ENCODE measurements at places on chromosomes 7 and 10.
A peak's percentile ranks its signal among the peaks of the same experiment; 100 is the strongest.

- no peak for DNase-seq
Observed at GRCh38 chr10:79181698-79182521, 113.1 kb downstream of the ZMIZ1 start.

- DNase-seq = no peak
Observed at GRCh38 chr7:92714280-92714679, 122.1 kb downstream of the CDK6 start.

DNA sequence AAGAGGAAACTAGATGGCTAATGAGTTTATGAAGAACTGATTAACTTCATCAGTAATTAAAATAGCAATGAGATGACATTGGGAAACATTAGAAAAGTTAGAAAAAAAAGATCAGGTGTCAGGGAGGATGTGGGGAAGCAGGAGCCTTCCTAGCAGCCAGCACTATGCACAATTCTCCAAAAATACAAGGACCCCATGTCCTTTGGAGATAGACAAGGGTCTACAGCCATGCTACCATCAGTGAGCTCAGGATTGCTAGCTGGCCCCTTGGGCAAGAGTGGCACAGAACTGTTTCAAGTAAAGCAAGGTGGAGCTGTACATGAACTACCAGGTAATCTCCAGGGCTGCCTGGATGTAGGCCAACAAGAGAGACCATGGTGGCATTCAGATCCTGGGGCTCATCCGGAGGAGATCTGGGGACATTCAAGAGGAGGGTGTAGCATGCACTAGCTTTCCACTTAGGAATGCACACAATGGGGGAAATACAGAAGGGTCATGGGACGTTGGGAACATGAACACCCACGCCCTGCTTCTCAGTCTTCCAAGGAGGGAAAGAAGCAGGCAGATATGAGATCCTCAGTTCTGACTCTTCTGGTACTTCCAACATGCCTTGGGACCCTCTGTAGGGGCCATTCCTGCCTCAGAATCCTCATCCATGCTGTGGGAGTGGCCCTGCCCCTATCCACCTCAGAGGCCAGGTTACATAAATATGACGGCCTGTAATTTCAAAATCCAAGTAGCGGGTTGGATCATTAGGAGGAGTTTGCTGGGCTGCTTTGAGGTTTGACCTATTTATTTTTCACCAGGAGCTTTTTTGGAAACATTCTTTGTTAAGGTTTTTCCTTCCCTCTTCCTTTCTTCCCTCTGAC, 82.2 kb upstream of the HABP2 start:
- DNase-seq = no peak

DNA sequence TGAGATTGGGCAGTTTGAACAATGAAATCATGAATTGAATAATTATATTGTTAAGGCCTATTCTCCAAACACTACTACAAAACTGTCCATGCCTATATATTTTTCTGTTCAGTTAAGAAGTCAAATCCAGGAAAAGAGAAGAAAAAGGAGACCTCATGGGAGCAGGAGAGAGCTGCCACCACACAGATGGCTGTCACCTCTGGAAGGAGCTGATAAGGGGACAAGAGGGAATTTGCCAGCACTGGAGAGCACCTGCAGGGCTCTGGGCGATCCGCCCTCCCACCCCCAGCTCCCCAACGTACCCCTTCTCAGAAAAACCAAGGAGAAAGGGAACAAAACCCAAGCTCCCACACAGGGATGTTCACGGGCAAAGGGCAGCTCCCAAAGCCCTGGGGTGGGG, 227.8 kb downstream of the TNS3 start:
- DNase-seq = no peak

- no peak for DNase-seq
Observed at GRCh38 chr7:26001662-26002244, 150.2 kb upstream of the NFE2L3 start.

DNA sequence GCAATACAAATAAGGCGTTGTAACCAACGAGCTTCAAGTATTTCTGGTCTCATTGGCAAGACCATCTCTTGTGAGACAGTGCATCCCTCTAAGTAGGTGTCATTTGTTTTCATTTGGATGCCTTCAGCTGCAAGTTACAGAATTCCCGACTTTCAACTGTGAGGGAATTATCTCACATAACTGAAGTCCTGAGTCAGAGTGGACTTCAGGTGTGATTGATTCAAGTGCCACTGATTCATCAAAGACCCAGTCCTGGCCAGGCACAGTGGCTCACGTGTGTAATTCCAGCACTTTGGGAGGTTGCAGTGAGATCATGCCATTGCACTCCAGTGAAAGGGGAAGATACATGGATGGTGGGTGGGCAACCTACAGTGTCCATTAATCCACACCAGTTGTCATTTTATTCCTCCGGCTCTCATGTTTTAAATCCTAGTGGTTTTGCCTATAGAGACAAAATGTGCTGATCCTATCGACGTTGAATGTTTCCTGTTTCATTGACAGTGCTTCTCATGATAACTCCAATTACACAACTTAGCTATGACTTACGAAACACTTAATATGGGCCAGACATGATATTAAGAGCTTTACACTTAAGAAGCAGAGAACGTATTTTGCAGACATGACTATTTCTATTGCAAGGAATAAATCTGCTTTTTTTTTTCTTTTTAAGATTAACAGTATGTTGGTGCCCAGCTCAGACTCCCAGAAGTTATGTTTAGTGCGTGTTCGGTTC, 268.0 kb downstream of the FRMD4A start:
- DNase-seq = no peak

- DNase-seq = no peak
Observed at GRCh38 chr7:95245828-95246500, 78.4 kb downstream of the PON1 start.

- DNase-seq = peak; percentile 78
Observed at GRCh38 chr10:102729029-102730026, 14.4 kb upstream of the WBP1L start.

DNA sequence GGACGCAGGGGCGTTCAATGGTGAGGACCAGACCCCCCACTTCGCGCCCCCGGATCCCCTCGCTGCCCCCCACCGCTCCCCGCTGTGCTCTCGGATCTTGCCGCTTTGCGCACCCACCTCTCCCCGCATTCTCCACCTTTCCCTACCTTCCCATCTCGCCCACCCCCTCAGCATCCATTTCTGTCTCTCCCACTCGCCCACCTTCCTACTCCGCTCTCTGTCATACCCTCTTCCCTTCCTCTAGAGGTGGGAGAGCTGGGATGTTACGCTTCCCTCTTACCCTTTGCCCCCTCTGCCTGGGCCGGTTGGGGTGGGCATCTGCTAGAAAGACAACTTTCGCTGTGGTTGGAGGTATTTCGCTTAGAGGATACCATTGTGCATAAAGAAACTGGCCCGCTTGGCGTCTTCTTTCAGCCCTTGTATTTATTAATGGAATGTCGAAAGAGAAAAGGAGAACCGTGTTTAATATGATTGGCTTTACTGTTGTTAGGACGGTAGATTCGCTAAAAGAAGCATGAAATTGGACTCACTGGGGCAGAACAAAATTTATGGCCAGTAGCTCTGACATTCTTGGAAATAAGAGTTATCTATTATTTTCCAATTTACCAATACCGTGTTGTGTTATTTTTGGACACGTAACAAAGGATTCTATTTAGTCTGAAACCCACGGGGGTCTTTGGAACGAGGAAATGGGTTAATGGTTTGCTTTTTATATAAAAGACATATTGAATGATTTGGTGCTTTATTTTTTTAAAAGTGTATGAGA, 873 bp downstream of the PRKAR2B start:
- DNase-seq = no peak

DNA sequence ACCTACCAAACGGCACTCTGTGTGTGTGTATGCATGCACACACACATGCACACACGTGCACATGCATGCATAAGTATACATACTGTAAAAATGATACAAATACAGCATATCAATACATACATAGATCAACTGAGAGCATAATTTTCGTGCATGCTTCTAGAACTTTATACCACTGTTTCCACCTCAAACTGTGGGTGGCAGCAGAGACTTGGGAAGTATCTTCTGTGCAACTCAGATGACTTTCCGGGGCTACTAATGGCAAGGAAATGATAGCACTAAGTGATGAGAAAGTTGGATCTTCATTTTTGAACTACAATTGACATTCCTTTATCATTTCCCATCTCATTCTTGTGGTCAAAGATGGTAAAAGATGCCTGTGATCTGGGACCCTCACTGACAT, 570.7 kb downstream of the REEP3 start:
- peak; percentile 41 for DNase-seq

GRCh38 chr7:40772096-40772495, 637.3 kb downstream of the SUGCT start:
- DNase-seq = no peak

GRCh38 chr10:129626309-129626708, 159.3 kb downstream of the MGMT start:
- no peak for DNase-seq

DNA sequence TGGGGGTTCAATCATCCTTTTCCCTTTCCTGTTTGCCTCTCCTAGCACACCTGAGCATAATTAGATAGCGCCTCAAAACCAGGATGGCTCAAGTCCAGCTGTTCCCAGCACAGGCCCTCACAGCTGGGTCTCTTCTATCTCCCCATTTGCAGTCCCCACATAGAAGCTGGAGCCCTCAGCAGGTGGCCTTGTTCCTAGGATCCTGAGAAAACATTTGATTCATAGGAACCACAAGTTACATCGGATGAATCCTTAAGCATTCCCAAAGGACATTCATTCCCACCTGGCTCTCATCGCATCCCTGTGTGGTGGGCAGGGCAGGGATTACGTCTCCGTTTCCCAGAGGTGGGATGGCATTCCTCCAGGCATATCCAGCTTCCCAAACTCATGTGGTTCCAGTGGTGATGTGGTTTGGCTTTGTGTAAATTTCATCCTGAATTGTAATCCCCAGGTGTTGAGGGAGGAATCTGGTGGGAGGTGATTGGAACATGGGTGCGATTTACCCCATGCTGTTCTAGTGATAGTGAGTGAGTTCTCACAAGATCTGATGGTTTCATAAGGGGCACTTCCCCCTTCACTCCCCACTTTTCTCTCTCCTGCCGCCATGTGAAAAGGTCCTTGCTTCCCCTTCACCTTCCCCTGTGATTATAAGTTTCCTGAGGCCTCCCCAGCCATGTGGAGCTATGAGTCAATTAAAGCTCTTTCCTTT, 49.8 kb upstream of the LEP start:
- DNase-seq = no peak

GRCh38 chr10:71263376-71263775, 51.0 kb downstream of the UNC5B start:
- no peak for DNase-seq

DNA sequence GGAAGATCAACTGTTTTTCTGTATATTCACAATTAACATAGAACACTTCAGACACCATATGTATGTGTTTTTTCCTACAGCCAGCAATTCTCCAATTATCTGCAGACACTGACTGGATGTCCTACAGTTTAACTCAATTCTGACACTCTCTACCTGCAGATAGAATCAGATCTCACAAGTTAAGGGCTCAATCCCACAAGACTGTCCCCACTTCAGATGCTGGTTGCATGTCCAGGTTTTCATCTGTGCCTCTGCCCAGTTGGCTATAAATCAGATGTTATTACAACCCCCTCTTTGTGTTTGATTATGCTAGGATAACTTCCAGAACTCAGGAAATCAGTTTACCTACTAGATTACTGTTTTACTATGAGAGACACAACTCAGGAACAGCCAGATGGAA, 295.9 kb downstream of the TWIST1 start:
- no peak for DNase-seq

DNA sequence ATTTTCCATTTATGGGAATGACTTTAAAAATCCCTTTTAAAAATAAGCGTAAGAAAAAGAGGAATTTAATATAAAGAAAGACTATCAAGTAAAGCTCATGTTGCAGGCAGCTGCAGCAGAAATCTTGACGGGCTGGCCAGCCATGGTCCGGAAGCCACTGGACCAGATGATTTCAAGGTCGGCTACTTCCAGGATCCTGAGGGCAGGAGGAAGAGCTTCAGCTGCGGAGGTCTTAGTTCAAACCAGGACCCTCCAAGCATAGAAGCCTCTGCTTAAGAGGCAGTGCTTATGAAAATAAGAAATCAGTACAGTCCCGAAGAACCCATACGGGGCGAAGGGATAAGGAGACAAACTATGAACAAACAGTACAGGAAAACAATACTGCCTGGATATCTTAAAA, 220.2 kb upstream of the CELF2 start:
- no peak for DNase-seq

DNA sequence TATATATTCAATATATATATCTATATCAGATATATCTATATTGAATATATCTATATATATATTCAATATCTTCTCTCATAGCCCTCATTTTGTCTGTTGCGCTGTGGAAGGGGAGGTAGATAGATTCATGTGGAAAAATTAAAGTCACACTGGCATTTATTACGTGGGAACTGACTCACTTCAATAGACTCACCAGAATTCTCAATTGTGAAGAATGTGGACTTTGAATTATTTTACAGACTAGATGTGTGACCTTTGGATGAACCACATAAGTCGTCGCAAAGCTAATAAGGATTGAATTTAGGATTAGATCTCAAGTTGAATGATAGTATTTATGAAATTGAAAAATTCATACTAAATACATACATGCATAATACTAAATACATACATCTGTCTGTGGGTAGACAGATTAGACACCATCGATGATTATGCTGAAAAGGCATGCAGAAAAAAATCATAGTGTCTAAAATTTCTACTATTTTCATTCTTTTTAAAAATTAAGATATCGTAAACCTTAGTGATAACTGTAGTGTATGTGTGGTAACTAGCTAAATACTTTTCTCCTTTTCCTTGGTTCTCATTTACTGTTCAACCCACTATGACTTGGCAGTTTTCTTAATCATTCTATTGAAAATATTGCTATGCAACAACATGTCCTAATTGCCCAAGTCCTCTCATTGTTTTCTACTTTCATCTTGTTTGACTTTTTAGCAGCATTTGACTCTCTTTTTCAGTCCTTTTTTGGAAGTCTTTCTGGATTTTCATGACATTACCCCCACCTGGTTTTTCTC, 61.8 kb upstream of the A1CF start:
- no peak for DNase-seq

GRCh38 chr7:144819566-144819965, 16.3 kb downstream of the TPK1 start:
- DNase-seq = no peak

- DNase-seq = no peak
Observed at GRCh38 chr7:143396182-143396581, 12.5 kb downstream of the EPHA1 start.

GRCh38 chr7:70371652-70372051, 760.3 kb upstream of the GALNT17 start:
- DNase-seq = no peak

DNA sequence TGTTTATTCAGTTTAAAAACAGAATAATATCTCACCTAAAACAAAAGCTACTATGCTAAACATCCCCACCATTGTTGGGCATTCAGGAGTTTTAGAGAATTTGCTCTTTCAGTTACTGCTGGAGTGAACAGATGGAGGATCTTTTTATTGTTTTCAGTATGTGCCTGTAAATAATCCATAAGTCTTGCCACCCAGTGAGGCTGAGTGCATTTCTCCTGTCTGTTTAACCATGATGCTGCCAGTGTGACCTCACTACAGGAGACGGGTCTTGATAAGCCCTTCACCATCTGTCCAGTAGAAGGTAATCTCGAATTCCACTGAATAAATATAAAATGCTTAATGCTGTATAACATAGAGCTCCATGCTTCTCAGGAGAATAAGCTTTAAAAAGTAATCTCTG, 430.9 kb downstream of the POM121L12 start:
- DNase-seq = no peak

Data from Calu3 (cell line).